H9 (cell line): ENCODE measurements at places on chromosomes 7 and 10.

DNA sequence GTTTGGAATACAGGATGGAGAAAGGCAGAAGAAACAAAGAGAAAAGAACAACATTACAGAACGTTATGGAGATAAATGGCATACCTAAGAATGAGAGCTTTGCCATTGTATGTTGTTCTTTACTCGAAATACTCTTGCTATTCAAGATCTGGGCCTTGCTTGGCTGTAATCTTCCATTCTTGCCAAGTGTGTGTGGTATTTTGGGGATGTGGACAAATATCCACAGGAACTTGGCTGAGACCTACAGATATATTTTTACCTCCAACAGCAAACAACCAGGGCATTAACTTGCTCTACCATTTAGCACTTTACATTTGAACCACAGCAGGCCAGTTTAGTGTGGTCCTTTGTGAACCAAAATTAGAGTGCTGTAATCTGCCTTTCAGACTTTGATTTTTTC, 76.3 kb downstream of the DKK1 start:
- DNase-seq: no peak

GRCh38 chr7:27167916-27168264, 2.6 kb upstream of the HOXA9 start:
- no peak for DNase-seq

GRCh38 chr10:29859521-29860130, 199.8 kb downstream of the JCAD start:
- DNase-seq: no peak

- no peak for DNase-seq
Measured at GRCh38 chr10:25028711-25029110, 12.3 kb downstream of the THNSL1 start.

DNA sequence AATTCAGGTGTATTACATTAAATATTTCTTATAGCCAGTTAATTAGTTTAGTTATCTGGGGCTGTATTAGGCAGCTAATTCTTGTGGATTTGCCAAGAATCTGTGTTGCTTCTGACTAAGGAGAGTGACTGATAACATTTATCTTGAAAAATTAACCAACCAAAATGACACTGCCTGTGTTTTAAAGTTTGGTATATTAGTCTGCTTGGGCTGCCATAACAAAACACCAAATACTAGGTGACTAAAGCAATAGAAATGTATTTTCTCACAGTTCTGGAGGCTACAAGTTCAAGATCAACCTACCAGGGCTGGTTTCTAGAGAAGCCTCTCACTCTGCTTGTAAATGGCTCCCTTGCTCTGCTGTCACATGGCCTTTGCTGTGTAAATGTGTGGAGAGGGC, 12.9 kb downstream of the EXOC4 start:
- no peak for DNase-seq

DNA sequence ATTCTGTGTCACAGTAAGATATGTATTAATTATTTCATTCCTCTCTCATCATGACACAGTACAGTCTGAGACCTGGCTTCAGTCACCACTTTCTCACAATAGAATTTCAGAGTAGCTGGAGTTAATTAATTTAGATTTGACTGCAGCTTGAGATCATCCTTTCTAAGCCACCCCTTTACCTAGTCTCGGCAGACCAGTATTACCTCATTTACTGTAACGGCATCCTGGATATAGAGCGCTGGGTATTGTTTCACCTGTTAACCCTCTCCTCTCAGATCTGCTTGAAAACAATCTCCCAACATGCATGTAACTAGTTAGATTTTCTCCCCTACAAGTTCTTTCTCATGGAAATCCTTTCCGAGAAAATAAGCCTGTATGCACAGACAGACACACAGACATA, 1057.5 kb downstream of the GATA3 start:
- no peak for DNase-seq
